ENCODE measurements at places on chromosomes 1 and 21. TPM values are rescaled to one million over a fixed set of nuclear protein-coding genes. Genes with fewer than 3 reads are reported as not detected.

DNA sequence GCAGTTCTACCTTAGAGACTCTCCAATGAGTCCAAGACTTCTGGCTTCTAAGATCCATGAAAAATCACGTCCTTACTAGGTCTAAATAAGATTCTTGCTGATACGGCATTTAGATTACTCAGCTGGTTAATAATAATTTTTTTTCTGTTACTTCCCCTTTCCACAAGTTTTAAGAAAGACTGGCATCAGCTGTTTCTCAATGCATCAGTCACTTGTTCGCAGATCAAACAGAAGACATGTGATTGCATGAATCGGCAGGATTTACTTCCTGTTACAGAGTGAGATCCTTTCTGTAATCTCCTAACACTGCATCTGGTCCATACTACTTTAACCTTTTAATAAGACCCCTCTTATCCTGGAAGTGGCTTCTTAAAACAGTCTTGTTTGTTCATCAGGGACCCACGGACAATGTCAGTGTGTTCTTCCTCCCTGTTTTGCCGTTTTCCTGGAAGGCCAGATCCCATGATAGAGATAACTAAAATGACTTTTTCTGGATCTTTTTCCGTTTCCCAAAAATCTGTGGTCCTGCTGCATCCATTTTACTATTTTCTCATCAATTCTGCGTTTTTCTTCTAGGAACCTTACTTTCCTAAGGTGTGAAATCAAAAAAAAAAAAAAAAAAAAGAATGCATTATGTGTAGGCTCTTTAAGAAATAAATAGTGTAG is 6.1 kb downstream of the NPL start:
- H3K36me3 ChIP-seq, result no peaks in the 10 kb centered on the region
- no peak overlapping the region for H3K4me3 ChIP-seq
- peak overlapping the region; percentile 53 for H3K27ac ChIP-seq
- H3K27me3 ChIP-seq, result no peaks in the 10 kb centered on the region
- peaks cover 14% of the 10 kb centered on the region for H3K4me1 ChIP-seq

- no peaks in the 10 kb centered on the region for H3K27me3 ChIP-seq
- H3K4me3 ChIP-seq, result no peak overlapping the region
- no peak overlapping the region for H3K27ac ChIP-seq
- no peaks in the 10 kb centered on the region for H3K4me1 ChIP-seq
Measured at GRCh38 chr1:108703939-108704338, 8.8 kb upstream of the FNDC7 start.

Gene OR2L2
- 0.01 TPM for polyA plus RNA-seq

GRCh38 chr1:166379447-166379846 is 212.6 kb upstream of the FAM78B start:
- no peak overlapping the region for H3K4me3 ChIP-seq
- H3K36me3 ChIP-seq, result no peaks in the 10 kb centered on the region
- H3K27ac ChIP-seq, result no peak overlapping the region
- no peak for DNase-seq

DNA sequence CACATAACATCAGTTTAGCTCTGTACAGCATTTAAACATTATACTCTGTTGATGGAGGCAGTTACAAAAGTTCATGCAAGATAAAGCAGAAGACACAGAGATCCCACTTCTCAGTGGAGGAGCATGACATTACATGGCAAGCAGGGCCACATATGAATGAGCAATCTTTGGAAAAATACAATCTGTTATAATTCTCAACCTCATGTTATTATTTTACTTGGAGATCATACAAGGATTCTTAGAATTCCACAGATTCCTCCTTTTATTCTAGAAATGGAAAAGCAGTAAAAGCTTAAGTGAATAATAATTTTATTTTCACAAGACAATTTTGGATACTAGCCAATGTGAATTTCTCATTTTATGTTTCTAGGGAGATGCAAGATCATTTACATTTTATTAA is 66.6 kb downstream of the IFI44 start:
- no peaks in the 10 kb centered on the region for H3K27me3 ChIP-seq
- H3K4me1 ChIP-seq, result no peaks in the 10 kb centered on the region
- no peak overlapping the region for H3K27ac ChIP-seq
- H3K4me3 ChIP-seq, result no peak overlapping the region

GRCh38 chr1:44519035-44519676 is 114.1 kb downstream of the RNF220 start:
- no peak overlapping the region for H3K27ac ChIP-seq
- no peak overlapping the region for H3K4me3 ChIP-seq
- peaks cover 2% of the 10 kb centered on the region for H3K27me3 ChIP-seq
- H3K4me1 ChIP-seq, result no peaks in the 10 kb centered on the region
- no peak for DNase-seq
- H3K36me3 ChIP-seq, result no peaks in the 10 kb centered on the region

Gene RAB3B
- polyA plus RNA-seq, result 2.8 TPM

DNA sequence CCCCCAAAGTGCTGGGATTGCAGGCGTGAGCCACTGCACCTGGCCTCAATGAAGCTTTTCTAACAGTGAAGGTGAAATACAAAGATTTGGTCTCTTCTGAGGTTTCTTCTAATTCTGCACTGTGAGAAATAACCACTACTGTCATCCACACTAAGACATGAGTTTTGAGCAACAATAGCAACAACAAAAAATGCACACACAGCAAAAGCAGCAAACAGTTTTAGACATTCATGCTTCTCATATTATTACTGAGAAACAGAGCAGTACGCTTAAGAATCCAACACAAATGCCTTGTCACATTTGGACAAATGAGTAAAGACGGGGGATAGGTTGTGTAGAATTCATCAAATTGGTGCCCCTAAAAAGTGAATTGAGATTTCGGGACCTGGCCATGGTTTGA is 116.4 kb downstream of the SIM2 start:
- H3K27me3 ChIP-seq, result no peaks in the 10 kb centered on the region
- H3K4me3 ChIP-seq, result no peak overlapping the region
- no peaks in the 10 kb centered on the region for H3K4me1 ChIP-seq
- H3K27ac ChIP-seq, result no peak overlapping the region

Gene KAZN
- polyA plus RNA-seq, result 4.1 TPM

- peak; percentile 94 for DNase-seq
- no peaks in the 10 kb centered on the region for H3K27me3 ChIP-seq
- no peaks in the 10 kb centered on the region for H3K4me1 ChIP-seq
- H3K4me3 ChIP-seq, result no peak overlapping the region
- peak overlapping the region; percentile 94 for H3K27ac ChIP-seq
Measured at GRCh38 chr1:24118410-24119242, 6.7 kb upstream of the MYOM3 start.

Gene RABGGTB
- 95.9 TPM for polyA plus RNA-seq

Gene RNF11
- polyA plus RNA-seq, result 78.8 TPM

DNA sequence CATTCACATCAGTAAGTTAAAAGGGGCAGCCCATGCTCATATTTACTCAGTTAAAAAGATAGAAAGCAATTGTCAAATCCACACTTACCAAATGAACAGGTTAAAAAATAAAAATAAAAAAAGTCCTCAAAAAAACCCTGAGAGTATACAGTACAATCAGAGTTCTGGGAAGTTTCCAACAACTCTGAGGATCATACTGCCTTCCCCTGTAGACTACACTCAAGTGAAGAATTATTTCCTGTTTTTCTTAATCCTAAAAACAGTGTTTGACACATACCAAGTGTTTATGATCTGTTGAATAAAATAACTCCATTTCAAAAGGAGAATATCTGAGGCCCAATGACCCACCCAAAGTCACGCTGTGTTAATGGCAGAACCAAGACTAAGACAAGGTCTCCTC is 61.8 kb downstream of the INTS7 start:
- peaks cover 7% of the 10 kb centered on the region for H3K36me3 ChIP-seq
- H3K4me1 ChIP-seq, result no peaks in the 10 kb centered on the region
- no peaks in the 10 kb centered on the region for H3K27me3 ChIP-seq
- no peak for DNase-seq
- no peak overlapping the region for H3K27ac ChIP-seq

- H3K27me3 ChIP-seq, result peaks cover 24% of the 10 kb centered on the region
- H3K36me3 ChIP-seq, result no peaks in the 10 kb centered on the region
- H3K27ac ChIP-seq, result no peak overlapping the region
- peaks cover 10% of the 10 kb centered on the region for H3K4me1 ChIP-seq
Measured at GRCh38 chr21:45640001-45640887, 3.3 kb upstream of the PCBP3 start.

DNA sequence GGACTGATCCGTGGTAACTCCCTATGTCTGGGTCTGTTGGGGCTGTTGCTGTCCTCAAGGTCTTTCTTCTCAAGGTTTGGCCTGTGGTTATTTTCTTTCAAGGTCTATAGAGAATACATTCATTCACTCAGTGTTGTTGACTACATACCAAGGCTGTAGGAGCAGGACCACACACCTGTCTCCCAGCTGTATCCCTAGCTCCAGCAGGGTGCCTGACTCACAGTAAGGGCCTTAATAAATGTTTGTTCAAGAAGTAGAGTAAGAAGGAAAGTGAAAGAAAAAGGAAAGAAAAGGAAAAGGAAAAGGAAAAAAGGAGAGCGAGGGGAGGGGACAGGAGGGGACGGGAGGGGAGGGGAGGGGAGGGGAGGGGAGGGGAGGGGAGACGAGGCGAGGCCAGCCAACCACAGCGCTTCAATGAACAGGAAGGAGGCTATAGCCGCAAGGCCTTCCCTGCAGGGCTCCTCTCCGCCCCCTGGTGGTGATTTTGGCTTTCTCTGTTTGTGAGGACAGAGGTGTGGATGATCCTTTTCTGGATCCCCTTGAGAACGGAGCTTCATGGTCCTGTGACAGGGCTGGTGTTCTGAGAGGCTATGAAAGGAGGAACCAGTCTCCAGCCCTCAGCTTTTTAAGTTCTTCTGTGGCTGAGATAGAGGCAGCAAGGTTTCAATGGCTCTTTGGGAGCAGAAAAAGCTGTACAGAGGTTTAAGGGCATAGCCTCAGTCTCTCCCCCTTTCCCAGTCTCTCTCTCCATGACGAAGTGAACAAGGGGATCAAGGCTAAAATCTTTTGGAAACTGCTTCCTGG is 30.6 kb upstream of the LCE5A start:
- DNase-seq, result peak; percentile 66
- no peaks in the 10 kb centered on the region for H3K36me3 ChIP-seq
- peaks cover 3% of the 10 kb centered on the region for H3K4me1 ChIP-seq
- no peak overlapping the region for H3K27ac ChIP-seq
- no peak overlapping the region for H3K4me3 ChIP-seq

DNA sequence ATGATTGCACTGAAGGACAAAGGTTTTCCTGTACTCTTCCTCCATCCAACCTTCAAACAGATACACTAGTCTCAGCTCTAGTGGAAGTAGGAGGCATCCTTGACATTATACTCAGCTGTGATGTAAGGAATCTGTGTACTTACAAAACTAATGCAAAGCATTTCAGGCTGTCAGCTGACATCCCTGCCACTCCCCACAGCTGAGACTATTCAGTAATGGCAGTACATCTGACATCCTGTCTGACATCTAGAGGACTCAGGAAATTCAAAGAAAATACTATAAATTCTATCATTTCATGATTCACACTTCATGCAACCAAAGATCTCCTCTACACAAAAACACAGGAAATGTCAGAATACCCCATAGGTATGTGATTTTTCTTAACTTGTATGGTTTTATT is 325.8 kb downstream of the SMYD3 start:
- H3K36me3 ChIP-seq, result no peaks in the 10 kb centered on the region
- no peak overlapping the region for H3K4me3 ChIP-seq

DNA sequence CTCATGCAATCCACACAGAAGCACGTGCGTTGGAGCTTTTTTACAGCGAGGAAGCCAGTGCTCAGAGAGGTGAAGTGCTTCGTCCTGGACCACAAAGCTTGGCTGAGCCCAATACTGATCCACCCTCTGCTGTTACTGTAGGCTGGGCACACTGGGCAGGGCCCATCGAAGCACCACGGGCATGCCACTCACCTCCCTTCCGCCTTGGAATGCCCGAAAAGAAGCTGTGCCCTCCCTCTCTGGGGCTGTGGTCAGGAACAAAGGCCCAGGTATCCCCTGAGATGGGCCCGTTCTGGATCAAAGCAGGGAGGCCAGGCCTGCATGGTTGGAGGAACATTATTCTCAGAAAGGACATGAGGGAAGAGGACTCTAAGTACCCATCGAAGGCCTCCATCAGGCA is 206.7 kb upstream of the C1orf174 start:
- no peak overlapping the region for H3K4me3 ChIP-seq
- H3K4me1 ChIP-seq, result no peaks in the 10 kb centered on the region
- no peaks in the 10 kb centered on the region for H3K27me3 ChIP-seq
- no peak overlapping the region for H3K27ac ChIP-seq

DNA sequence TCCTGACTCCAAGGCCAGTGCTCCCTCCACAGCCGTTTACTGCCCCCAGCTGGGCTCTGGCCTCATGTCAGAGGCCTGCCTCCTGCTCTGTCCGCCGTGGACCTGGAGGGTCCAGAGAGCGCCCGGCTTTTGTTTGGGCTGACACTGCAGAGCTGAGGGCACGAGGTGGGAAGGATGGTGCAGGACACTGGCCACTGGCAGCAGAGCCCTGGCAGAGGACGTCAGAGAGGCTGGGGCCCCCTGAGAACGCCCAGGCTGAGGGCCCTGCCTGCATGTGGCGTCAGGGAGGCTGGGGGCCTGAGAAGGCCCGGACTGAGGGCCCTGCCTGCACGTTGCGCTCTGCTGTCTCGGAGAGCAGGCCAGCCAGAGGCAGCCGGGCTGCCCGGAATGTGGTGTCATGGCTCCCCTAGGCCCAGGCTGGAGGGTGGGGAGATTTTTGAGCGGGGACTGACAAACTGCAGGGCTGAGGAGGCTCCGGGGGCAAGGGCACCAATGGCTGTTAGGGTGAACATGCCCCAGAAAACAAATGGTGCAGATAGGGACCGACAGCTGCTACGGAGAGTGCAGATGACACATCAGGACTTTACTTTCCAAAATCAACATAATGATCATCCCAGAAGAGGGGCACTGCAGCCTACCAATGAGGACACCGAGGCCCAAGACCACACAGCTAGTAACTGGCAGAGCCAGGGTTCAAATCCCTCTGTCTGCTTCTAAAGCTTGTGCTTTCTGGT is 31.7 kb downstream of the SLC66A1 start:
- H3K4me3 ChIP-seq, result no peak overlapping the region
- H3K36me3 ChIP-seq, result peaks cover 85% of the 10 kb centered on the region
- DNase-seq, result no peak
- H3K27me3 ChIP-seq, result no peaks in the 10 kb centered on the region
- no peaks in the 10 kb centered on the region for H3K4me1 ChIP-seq

Gene CACNA1E
- not detected for polyA plus RNA-seq

DNA sequence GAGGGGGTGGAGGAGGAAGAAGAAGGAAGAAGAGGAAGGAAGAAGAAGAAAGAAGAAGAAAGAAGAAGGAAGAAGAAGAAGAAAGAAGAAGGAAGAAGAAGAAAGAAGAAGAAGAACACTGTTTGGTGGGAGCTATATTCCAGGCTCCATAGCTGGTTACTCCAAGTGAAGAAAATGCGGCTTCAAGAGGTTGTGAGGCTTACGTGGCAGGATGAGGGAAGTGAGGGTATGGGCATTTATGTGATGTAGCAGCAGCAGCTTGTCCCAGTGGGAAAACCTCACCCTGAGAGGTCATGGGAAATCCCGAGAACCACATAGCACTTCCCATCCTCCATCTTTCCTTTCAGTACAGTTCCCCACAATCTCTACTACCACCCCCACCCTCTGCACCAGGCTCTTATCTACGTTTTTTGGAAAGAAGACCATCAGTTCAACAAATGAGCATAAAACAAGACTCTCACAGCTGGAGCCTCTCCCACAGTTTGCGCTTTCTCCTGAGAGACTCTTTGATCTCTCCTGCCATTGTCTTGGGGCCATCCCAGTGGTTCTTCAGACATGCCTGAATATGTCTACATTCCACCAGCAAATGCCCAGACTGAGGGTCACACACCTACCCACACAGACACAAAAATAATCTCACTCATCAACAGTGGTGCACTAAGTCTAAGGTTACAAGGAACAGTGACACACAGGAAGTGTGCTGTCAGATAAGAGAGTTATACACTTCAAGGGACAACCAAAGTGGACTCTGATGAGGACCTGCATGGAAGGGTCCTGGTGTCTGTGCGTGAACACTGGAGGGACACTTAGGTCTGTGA is 77.9 kb upstream of the KCNJ15 start:
- H3K4me1 ChIP-seq, result no peaks in the 10 kb centered on the region
- no peaks in the 10 kb centered on the region for H3K36me3 ChIP-seq
- no peak overlapping the region for H3K4me3 ChIP-seq
- H3K27me3 ChIP-seq, result no peaks in the 10 kb centered on the region

Gene S100A14
- 952 TPM for polyA plus RNA-seq

Data from small intestine (tissue), 16 donors.